ENCODE measurements at places on chromosomes 2 and 18. TPM values are rescaled to one million over a fixed set of nuclear protein-coding genes. Genes with fewer than 3 reads are reported as not detected.

The ERICH2 gene
- 0.80 TPM for total RNA-seq

- no peak for DNase-seq
These were observed 359.4 kb upstream of the CWC22 start for GRCh38 chr2:180366481-180366880.

GRCh38 chr2:133365117-133365516 is 203.1 kb downstream of the NCKAP5 start:
- no peak for DNase-seq

- no peak for DNase-seq
These were observed 84.6 kb upstream of the NDUFV2 start for GRCh38 chr18:9017905-9018227.

DNA sequence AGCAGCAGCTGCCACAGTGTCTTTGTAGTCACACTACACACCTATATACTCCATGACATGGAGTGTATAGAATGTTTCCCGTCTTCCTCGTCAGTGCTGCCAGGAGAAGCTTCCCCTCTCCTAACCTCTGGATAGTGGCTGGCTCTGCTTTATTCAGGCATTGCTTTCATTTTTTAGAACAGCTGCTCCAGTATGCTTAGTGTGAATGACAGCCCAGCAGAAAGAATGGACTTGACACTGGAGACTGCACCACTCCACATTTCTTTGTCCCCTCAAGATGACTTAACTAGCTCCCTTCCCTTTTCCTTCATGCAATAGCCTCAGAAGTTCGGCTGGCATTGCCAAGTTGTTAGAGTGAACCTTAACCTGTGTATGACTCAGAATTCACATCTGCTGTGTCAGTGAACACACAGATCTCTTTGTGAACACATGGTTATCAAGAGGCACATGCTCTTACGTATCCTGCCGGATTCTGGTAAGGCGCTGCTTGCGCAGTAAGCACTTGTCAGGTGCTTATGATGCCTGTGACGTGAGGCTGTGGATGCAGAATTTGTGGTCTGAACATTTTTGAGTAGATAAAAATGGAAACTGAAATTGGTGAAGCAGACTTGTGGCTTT is 73.9 kb downstream of the NEDD4L start:
- no peak for DNase-seq

DNA sequence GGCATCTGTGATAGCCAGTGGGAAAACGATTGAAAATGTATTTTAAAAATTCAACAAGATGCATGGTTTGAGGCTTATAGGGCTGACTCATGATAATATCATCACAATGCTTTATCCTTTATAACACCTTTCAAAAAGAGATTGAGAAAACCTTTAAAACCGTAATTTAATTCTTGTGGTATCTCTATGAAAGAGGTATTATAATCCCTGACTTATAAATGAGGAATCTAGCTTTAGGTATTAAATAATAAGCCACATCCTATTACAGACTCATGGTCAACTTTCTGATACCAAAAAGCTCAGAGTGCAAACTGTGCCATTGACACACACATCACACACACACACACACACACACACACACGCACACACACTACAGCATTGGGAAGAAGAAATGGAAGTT is 134.6 kb upstream of the RAB12 start:
- no peak for DNase-seq

DNA sequence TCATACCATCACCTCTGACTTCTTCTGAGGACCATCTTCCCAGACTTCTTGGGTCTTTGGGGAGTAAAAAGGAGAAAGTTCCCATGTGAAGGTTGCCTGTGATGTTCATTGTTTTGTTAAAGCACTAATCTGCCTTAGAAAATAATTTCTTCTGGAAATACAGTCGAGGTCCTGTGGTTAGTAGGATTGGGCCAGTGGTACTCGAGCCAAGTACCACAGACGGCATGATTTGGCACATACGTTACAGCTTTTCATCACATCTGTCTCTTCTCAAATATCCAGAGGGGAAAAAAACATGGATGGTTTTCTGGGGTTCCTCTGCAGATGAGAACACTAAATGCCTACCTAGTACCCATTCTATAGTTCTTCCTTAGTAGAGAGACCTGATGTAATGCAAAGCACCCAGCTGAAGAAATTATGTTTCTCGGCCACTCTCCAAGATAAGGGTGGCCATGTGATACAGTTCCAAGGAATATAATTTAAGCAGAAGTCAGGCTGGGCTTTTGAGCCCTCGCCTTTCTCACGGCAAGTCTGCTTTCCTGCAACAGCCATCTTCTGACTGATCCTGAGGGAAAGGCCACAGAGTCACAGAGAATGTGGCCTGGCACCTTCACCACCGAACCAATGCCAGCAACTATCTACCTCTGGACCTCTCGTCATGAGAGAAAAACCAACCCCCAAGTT is 161.0 kb downstream of the RNF152 start:
- no peak for DNase-seq

DNA sequence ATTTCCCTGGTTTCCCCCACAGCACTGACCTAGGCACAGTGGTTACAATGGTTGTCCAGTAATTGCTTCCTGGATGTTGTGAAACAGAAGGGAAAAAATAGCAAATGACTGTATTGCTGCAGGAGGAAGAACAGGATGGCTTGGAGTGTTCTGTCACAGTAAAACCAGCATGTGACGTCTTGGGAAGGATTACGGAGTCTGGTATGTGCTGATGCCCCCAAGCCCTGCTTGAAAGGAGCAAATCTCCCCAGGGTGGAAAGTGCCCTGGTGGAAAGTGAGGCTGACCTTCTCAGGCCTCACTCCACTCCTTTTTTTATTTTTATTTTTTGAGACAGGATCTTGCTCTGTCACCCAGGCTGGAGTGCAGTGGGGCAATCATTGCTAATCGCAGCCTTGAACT is 7.8 kb downstream of the RAB11FIP5 start:
- no peak for DNase-seq

DNA sequence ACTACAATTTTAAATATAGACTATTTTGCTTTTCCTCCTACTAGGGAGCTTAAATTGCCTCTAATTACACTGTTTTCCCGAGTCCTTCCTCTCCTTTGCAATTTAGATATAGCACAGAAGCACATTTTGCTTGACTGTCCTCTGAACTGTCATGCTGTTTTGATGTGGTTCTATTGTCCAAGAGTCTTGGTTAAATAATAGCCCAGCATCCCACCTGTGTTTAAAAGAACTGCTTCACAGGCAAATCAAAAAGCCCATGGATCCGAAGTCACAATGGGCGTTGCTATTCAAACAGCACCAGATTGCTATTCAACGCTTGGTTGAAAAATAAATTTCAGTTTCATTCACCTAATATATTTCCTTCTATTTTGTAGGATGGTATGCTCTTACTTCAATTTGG is 22.3 kb upstream of the ACTR3 start:
- DNase-seq: no peak

DNA sequence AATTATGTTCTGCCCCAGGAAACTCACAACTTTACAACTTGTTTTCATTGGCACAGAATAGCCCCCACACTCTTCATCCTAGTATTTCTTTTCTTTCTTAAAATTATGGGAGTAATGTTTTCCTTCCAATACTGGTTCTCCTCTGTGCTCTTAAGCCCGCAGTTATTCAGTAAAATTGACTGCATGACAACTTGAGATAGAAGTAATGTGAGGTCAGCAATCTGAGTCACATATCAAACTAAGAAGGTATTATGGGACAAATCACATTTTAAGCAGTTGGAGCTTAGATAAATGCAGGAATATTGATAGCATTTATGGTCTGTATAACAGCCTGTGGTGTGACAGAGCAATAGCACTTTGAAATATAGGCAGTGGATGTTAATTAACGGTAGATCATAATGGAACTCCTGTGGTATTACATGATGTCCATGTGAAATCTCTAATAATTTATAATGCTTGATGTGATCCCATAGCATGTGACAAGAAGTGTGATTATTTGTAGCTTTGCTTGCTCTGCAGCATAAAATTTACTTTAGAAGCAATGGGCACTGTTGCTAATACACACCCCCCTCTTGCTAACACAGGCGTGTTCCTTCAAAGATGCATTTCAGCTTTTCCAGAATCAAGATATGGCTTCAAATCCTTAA is 351.4 kb upstream of the CDH20 start:
- no peak for DNase-seq

DNA sequence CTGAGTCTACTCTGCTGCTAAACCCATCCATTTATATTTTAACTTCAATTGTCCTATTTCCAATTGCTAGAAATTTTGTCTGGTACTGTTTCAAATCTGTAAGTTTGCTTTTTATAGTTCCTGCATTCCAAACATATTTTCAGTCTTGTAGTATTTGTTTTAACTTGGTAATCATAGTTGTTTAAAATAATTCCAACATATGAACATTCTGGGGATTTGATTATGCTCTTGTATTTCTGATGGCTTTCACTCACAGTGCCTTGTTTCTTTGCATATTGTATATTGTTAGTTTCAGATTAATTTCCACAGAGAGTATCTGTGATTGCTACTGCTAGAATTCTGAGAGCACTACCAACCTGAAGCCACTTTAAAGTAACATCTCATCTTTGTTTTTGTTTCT is 202.4 kb downstream of the ETAA1 start:
- DNase-seq: no peak
